Stimulated activated naive CD8-positive, alpha-beta T cell treated with anti-CD3 and anti-CD28 coated beads, Interleukin-15, amount 100 ng/mL, for 72 hours (primary cell): ENCODE measurements at places on chromosomes 12 and 14.

DNA sequence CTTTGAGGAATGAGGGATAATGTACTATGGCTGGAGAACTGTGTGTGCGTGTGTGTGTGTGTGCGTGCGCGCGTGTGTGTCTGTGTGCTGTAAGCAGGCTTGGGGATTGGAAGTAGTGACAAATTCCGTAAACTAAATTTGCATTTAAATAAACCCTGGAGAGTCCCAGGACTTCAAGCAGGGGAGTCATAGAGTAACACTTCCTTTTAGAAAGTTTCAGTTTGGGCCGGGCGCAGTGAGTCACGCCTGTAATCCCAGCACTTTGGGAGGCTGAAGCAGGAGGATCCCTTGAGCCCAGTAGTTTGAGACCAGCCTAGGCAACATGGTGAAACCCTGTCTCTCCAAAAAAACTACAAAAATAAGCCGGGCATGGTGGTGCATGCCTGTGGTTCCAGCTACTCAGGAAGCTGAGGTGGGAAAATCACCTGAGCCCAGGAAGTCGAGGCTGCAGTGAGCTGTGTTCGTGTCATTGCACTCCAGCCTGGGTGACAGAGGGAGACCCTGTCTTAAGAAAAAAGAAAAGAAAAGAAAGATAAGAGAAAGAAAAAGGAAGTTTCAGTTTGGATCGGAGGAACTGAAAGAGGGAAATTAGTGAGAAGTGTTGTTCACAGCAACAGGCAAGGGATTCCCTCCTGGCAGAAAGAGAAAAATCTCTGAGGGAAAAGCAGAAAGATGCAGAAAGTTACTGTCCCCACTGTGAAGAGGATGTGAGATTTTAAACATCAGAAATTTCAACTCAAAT is 222.7 kb upstream of the SOX5 start:
- DNase-seq: no peak

GRCh38 chr14:20686386-20687143 is 2.0 kb upstream of the ANG start:
- no peak for DNase-seq

- no peak for DNase-seq
These were observed 2.0 kb upstream of the ANKRD9 start for GRCh38 chr14:102511538-102511937.

DNA sequence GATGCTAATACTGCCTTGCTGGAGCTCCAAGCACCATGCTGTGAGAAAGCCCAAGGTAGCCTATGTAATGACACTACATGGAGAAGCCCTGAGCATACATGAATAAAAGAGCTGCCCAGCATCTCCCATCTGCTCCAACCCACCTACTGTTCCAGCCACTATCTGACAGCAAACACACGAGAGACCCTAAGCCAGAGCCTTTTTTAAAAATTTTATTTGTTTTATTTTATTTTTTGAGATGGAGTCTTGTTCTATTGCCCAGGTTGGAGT is 95.2 kb upstream of the PRICKLE1 start:
- DNase-seq: no peak

GRCh38 chr12:122880668-122881067 is 15.3 kb downstream of the VPS37B start:
- DNase-seq: no peak

- no peak for DNase-seq
These were observed 674.3 kb downstream of the TMEM121 start for GRCh38 chr14:106200541-106201315.

DNA sequence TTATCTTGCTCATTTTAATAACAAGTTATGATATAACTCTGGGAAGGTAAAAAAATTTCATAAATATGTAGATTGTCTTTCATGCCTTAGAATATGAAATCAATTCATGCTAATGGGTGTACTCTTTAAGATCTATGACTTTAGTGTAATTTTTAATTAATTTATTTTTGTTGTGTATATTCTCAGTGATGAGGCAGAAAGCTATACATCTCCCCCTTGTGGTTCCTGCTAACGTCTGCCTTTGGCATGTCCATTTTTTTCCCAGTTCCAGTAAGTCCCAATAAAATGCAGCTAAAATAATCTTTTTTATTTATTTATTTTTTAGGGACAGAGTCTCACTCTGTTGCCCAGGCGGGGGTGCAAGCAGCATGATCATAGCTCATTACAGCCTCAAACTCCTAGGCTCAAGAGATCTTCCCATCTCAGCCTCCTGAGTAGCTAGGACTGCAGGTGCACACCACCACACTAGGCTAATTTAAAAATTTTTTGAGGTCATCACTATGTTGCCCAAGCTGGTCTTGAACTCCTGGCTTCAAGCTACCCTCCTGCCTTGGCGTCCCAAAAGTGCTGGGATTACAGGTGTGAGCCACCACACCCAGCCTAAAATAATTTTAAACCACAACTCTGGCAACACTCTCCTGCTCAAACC is 3.3 kb upstream of the CHURC1 start:
- no peak for DNase-seq

GRCh38 chr14:49954171-49954631 is 61.3 kb downstream of the ARF6 start:
- DNase-seq: no peak

DNA sequence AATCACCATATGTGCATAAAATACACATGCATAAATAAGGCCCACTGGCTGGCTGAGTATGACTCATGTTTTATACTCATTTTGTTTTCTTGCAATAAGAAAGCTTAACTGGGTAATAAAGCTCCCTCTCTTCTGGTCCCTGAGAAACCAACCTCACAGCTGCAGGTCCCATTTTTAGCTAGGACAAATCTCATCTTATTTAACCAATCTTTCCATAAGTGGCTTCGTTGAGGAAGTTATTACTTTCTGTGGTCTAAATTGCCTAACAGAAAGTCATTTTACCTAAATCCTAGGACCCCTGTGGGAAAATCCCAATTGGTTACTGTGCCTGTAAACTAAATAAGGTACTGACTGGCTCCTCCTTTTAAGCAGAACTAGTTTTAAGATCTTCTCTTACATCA is 232.8 kb upstream of the FBXO33 start:
- DNase-seq: no peak

DNA sequence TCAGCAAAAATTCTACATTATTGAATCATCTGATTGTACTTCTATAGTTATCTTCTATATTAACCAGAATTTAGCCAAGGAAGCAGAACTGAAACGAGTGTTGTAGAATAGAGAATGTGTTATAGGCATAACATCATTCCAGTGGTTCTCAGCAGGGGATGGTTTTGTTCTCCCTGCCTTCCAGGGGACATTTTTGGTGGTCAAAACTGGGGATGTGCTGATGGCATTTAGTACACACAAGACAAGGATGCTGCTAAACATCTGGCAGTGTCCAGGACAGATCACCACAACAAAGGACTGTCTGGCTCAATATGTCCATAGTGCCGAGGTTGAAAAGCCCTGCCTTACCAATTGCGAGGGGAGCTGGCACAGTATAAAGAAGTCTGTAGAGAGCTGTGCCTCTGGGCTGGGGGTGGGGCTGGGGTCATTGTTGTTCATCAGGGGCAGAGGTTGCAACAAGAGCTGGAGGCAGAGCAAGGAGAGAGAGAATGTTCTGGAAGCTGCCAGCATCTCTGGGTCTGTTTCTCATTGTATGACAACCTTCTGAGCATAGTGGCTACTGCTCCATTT is 1472.8 kb downstream of the AACS start:
- no peak for DNase-seq

- DNase-seq: no peak
These were observed 472.0 kb downstream of the TMTC2 start for GRCh38 chr12:83158613-83159207.

DNA sequence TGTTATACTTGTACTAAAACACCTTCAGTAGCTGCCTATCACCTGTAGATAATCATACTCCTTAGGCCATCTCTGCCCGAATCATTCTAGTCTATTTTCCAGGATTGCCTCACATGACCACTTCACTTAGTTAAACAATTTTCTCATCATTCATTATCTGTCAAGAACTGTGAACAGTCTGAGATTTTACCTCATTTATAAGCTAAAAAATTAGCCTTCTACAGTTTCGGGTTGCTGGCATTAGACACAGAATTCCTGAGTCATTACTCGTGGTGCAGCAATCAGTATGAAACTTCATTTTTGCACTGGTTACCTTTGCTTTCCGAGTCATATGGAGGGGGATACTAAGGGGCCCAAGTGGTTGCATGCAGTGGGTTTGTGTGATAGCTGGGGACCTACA is 57.6 kb upstream of the OTOGL start:
- no peak for DNase-seq

DNA sequence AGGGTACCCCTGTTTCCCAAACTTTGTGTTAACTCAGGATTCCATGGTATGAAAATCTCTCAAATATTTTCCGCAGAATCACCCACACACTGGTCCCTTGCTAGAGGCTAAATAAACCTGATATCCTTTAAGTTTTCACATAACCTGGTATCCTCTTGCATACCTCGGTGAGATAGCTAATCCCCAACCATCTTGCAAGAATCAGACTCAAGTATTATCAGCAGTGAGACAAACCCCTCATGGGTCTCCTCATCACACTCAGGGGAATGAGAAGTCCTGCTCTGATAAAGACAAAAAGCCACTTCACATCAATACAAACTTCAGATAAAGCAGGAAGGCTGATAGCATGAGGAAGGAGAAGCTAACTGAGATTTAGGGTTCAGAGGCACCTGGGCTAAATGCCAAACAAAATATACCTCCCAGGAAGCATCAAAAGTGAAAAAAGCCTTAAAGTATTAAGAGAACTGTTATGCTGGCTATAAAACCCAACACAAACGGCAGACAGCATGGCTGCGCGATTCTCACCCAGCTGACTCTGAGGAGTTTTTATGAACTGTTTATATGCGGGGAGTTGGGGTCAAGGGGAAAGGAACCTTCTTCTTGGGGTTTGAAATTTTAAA is 96.5 kb downstream of the FOXN3 start:
- DNase-seq: no peak

GRCh38 chr14:49497725-49498348 is 88.3 kb downstream of the RPS29 start:
- DNase-seq: no peak

- DNase-seq: no peak
These were observed 11.5 kb downstream of the FUT8 start for GRCh38 chr14:65423982-65424381.

DNA sequence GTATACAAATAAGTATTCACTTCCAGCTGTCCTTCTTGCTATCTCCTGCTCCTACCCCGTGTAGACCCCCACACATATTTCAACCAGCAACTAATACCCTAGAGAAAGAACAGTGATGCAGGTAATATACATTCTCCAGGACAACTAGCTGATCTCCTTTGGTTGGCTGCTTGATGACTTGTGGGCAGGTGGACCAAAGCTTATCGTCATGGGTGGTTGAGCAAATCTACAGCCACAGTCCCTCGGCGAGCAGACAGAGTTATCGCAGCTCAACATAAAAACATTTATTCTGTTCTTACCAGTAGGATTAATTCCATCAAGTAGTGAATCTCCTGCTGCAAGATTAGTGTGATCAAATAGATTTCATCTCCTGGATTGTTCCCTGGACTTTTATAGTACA is 314.3 kb downstream of the TMEM132D start:
- DNase-seq: no peak

DNA sequence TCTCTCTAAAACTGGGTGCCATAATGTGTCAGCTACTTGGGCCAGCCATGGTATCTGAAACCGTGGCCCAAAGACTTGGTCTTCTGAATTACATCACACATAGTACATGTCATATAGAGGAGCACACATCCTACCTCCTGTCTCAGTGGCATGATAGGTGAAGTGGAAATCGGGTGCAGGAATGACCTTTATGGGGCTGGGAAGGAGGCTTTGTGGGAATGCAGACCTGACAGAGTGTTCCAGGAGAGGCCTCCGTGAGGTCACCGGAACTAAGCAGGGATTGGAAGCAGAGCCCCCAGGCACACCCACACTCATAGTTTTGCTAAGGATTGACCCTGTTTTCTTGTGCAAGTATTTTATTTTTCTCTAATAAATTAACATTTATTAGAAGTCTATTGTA is 82.6 kb downstream of the NTF3 start:
- DNase-seq: no peak

- DNase-seq: no peak
These were observed 6.4 kb upstream of the TTC8 start for GRCh38 chr14:88818018-88818417.
